Uterus (tissue), 4 donors: ENCODE measurements at places on chromosomes 4 and X. TPM values are rescaled to one million over a fixed set of nuclear protein-coding genes. Genes with fewer than 3 reads are reported as not detected.
A peak's percentile ranks its signal among the peaks of the same experiment; 100 is the strongest.

GRIA3 gene
- 7.4 TPM for total RNA-seq

DNA sequence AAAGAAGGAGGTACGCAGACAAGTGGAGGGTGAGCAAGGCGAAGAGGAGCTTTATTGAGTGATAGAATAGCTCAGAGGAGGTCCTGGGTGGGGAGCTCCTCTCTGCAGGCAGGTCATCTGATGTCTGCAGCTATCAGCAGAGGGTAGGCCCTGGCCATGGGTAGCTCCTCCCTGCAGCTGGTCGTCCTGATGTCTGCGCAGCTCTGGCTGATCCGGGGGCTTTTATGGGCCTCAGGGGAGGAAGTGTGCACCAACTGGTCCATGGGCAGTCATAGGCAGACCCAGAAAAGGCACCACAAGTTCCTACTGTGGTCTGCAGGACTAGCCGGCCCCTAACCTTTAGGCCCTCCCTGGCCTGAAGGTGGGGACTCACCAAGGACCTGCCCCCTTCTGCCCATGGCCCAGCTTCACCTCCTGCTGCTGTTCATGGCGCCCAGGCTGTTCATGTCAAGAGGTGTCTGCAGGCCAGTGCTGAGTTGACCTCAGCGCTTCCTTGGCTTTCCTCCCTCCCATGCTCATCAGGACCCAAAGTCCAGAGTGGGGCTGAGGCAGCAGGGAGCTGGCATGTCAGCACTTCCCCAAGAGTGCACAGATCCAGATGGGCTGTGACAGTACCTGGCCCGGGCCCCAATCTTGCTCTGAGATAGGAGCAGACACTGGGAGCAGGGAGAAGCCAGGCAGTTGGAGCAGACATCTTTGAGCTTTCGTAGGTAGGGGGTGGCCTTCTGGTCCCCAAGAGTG lies 46.1 kb downstream of the ARAP2 start:
- no peaks in the 10 kb centered on the region for H3K4me1 ChIP-seq
- no peaks in the 10 kb centered on the region for H3K27me3 ChIP-seq
- no peak overlapping the region for H3K27ac ChIP-seq
- DNase-seq: no peak
- no peaks in the 10 kb centered on the region for H3K36me3 ChIP-seq

NXF2B gene
- total RNA-seq: not detected

- DNase-seq: no peak
- H3K36me3 ChIP-seq: no peaks in the 10 kb centered on the region
- no peaks in the 10 kb centered on the region for H3K27me3 ChIP-seq
- no peaks in the 10 kb centered on the region for H3K4me1 ChIP-seq
- no peak overlapping the region for H3K27ac ChIP-seq
Measured at GRCh38 chr4:40804598-40804997, 54.8 kb downstream of the NSUN7 start.

GRCh38 chr4:119471259-119471658 lies 149.3 kb upstream of the FABP2 start:
- H3K27ac ChIP-seq: no peak overlapping the region
- no peaks in the 10 kb centered on the region for H3K36me3 ChIP-seq
- DNase-seq: no peak
- H3K4me3 ChIP-seq: no peak overlapping the region
- no peaks in the 10 kb centered on the region for H3K4me1 ChIP-seq

CT45A5 gene
- not detected for total RNA-seq

GRCh38 chr4:173794662-173795061 lies 264.6 kb upstream of the HAND2 start:
- no peak for DNase-seq
- no peaks in the 10 kb centered on the region for H3K4me1 ChIP-seq
- no peaks in the 10 kb centered on the region for H3K36me3 ChIP-seq
- no peak overlapping the region for H3K27ac ChIP-seq
- H3K4me3 ChIP-seq: no peak overlapping the region
- no peaks in the 10 kb centered on the region for H3K27me3 ChIP-seq

GRCh38 chr4:11428231-11428898 lies at the start of gene HS3ST1:
Gene HS3ST1, minus strand, starts transcription at chr4:11428894. Its CDS starts 28,889 bp downstream, at chr4:11400005.
- H3K4me1 ChIP-seq: no peaks in the 10 kb centered on the region
- H3K27me3 ChIP-seq: no peaks in the 10 kb centered on the region
- peak within 1 kb of the TSS; percentile 45 for H3K27ac ChIP-seq
- no peak for DNase-seq
- no peaks in the 10 kb centered on the region for H3K36me3 ChIP-seq

DNA sequence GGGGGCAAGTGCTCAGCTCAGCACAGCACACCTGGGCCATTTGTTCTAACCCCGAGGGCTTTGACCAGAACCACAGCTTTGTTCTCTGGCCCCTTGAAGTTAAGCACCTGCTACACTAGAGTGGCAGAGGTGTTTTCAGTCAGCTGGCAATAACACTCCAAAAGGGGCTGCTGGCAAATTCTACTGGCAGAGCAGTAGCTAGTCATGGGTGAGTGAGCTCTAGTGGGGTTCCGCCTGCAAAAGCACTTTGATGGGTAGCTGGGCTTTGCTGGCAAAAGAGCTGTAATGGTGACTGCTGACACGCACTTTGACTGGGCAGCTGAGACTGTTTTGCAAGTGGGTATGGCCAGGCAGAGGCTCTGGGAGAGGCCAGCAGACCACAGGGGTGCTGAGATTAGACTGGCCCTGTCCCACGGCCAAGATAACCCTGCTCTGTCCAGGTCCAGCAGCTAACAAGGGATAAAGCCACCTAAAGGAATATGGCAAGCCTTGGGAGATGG lies 65.2 kb upstream of the TENT5D start:
- no peaks in the 10 kb centered on the region for H3K4me1 ChIP-seq
- no peak overlapping the region for H3K27ac ChIP-seq
- no peak overlapping the region for H3K4me3 ChIP-seq
- H3K36me3 ChIP-seq: no peaks in the 10 kb centered on the region
- no peaks in the 10 kb centered on the region for H3K27me3 ChIP-seq

GRCh38 chr4:158819942-158820786 lies 51.3 kb downstream of the FNIP2 start:
- no peak overlapping the region for H3K27ac ChIP-seq
- H3K27me3 ChIP-seq: no peaks in the 10 kb centered on the region
- no peaks in the 10 kb centered on the region for H3K4me1 ChIP-seq
- H3K36me3 ChIP-seq: no peaks in the 10 kb centered on the region
- H3K4me3 ChIP-seq: no peak overlapping the region

DNA sequence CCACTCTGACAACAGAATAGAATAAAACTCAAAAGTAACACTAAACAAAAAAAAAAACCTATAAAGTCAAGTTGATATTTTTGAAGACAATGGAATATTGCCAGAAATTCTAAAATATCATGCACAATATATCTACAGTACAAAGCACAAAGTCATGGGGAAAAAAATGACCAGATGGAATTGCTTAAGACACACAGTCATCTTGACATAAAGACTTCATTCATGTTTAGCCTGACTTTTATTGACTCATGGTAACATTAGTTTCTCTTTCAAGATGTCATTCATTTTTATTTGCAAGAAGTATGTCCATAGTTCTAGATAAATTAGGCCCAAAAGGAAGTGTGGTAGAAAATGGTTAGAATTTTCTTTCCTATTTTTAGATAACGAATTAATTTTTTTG lies 259.1 kb downstream of the CAMK2D start:
- H3K4me1 ChIP-seq: no peaks in the 10 kb centered on the region
- H3K4me3 ChIP-seq: no peak overlapping the region
- H3K27ac ChIP-seq: no peak overlapping the region
- no peaks in the 10 kb centered on the region for H3K27me3 ChIP-seq
- no peak for DNase-seq

DNA sequence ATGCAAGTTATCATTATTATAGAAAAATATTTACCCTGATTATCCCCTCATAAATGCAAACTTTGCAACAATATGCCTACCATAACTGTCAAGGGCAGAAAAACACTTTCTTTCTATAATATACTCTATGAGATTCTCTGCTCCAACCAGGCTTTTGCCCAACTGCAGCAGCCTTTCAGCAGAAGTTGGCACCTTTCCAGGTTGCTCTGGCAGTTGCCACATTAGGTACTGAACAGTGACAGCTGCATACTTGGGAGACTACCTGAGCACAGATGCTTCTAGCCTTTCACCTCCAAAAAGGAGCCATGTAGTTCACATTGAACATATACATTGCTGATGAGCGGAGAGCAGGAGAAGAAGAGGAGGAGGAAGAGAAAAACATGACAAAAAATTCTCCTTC lies 69.5 kb upstream of the BRWD3 start:
- DNase-seq: no peak
- no peak overlapping the region for H3K27ac ChIP-seq
- H3K4me3 ChIP-seq: no peak overlapping the region
- no peaks in the 10 kb centered on the region for H3K4me1 ChIP-seq
- no peaks in the 10 kb centered on the region for H3K36me3 ChIP-seq
- H3K27me3 ChIP-seq: no peaks in the 10 kb centered on the region

DNA sequence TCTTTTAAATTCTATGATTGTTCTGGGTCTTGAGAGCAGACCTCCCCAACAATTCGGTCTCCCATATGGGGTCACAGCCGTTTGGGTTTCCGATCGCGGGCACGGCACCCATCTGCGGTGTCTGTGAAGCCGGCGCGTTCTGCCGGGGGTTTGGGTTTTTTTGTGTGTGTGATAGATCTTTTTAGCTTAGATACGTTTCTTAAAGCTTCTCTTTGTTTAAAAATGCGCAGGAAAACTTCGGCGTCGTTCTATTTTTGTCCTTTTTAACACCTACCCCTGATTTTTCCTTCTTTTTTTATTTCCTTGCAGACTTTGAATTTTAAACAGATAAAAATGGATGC lies 34.2 kb downstream of the TBC1D14 start:
- no peak overlapping the region for H3K4me3 ChIP-seq
- peaks cover 8% of the 10 kb centered on the region for H3K4me1 ChIP-seq
- H3K27ac ChIP-seq: no peak overlapping the region
- no peak for DNase-seq
- no peaks in the 10 kb centered on the region for H3K36me3 ChIP-seq
- H3K27me3 ChIP-seq: no peaks in the 10 kb centered on the region

CT55 gene
- total RNA-seq: not detected

GRCh38 chrX:828411-828959 lies 197.9 kb downstream of the SHOX start:
- H3K36me3 ChIP-seq: no peaks in the 10 kb centered on the region
- H3K27me3 ChIP-seq: no peaks in the 10 kb centered on the region
- no peak overlapping the region for H3K4me3 ChIP-seq
- DNase-seq: no peak
